ENCODE measurements at places on chromosomes 1 and 21. TPM values are rescaled to one million over a fixed set of nuclear protein-coding genes. Genes with fewer than 3 reads are reported as not detected.
A peak's percentile ranks its signal among the peaks of the same experiment; 100 is the strongest.

Gene TSPAN1
- total RNA-seq = not detected

Gene GBP5
- total RNA-seq = 186 TPM

Gene PIGR
- 0.08 TPM for total RNA-seq

Gene FAM43B
- total RNA-seq = not detected

Gene MYBPH
- total RNA-seq = not detected

Gene FAM72A
- 29.9 TPM for total RNA-seq

GRCh38 chr1:81590171-81590570, 210.6 kb upstream of the ADGRL2 start:
- DNase-seq = no peak

GRCh38 chr1:116374353-116375147, 1.5 kb downstream of the ATP1A1 start:
- DNase-seq = no peak

DNA sequence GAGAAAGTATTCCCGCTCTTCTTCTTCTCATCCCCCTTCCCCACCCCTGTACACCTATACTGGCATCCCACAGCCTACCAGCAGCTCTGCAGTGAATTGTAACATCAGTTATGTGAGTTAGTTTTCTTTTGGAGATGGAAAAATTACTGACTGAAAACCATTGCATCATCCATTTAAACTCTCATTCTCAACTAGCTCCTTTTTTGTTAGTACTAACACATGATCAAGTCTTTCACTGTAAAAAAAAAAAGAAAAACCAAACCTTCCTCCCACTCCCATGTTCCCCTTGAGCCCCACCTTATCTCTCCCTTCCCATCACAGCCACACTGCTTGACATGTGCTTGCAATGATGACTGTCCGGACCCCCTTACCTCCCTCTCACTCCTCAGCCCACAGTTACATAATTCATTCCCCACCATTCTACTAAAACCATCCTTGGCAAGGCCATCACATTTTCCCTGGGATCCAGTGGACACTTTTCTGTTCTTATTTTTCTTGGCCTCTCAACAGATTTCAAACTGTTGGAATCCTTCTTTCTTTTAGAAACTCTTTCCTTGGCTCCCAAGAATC, 23.2 kb upstream of the RAVER2 start:
- DNase-seq = no peak

GRCh38 chr1:67941155-67941554, 107.9 kb upstream of the GNG12 start:
- DNase-seq = no peak

GRCh38 chr1:196538473-196538872, 69.8 kb downstream of the KCNT2 start:
- DNase-seq = peak; percentile 1

Data from activated naive CD8-positive, alpha-beta T cell treated with anti-CD3 and anti-CD28 coated beads for 36 hours (primary cell).